Ammon's horn (tissue), 1 donor: ENCODE measurements at places on chromosomes 2 and 18.

DNA sequence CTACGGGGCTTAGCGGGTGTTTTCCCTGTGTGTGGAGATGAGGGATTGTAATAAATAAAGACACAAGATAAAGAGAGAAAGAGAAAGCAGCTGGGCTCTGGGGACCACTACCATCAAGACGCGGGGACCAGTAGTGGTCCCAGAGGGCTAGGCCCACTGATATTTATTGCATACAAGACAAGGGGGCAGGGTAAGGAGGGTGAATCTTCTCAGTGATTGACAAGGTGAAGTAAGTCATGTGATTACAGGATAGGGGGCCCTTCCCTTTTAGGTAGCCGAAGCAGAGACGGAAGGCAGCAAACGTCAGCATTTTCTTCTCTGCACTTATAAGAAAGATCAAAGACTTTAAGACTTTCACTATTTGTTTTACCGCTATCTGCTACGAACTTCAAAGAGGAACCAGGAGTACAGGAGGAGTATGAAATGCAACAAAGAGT lies 4.5 kb upstream of the GAL3ST2 start:
- no peak for DNase-seq

DNA sequence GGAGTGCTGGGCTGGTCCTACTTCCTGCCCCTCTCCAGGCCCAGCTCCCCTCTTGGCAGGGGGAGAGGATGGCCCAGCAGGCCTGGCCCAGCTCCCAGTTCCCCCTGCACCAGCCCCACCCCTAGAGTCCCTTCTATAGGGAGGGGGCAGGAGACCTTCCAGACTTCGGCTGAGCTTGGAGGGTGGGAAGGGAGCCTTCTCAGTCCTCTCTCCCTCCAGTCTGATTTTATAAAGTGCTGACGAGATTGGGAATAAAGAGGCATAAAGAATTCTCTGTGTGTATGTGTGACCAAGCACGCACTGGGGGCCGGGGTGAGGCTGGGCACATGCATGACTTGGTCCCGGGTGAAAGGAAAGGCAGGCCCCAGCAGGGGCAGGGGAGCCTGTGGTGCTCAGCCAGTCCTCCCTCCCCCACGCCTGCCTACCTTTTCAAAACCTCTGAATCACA lies 5.1 kb downstream of the CHPF start:
- no peak for DNase-seq

GRCh38 chr2:135768863-135769262 lies 27.2 kb downstream of the UBXN4 start:
- no peak for DNase-seq

DNA sequence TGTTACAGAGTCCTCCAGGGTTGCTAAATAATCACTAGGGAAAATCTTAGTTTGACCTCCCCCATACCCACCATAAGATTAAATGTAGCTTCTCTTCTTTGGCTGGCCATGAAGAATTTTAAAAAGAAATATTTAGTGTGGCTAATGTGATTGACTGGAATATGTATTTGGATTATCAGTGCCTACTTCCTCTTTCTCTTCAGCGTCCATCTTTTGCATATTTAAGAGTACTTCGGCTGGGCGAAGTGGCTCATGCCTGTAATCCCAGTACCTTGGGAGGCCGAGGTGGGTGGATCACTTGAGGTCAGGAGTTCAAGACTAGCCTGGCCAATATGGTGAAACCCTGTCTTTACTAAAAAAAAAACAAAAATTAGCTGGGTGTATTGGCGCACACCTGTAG lies 28.8 kb downstream of the ADAM23 start:
- DNase-seq, result no peak

DNA sequence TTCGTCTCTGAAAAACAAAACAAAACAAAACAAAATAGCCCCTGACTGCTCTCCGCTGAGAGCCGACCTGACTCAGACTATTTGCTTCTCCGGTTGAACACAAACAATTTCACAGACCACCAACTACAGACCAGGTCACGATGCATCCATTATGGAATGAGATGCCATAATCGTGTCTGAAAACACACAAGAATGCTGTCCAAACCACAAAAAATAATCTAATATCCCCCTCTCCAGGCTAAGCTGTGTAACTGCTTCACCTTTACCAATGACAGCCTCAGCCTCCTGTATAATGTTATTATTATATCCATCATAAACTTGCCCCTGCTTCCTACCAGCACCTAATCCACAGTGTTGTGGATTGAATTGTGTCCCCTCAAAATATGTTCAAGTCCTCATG lies 114.7 kb downstream of the DNAH6 start:
- DNase-seq, result peak; percentile 7

- no peak for DNase-seq
Observed at GRCh38 chr2:204899983-204900382, 354.7 kb downstream of the PARD3B start.

GRCh38 chr18:34942276-34942675 lies 98.9 kb upstream of the MAPRE2 start:
- DNase-seq, result no peak

DNA sequence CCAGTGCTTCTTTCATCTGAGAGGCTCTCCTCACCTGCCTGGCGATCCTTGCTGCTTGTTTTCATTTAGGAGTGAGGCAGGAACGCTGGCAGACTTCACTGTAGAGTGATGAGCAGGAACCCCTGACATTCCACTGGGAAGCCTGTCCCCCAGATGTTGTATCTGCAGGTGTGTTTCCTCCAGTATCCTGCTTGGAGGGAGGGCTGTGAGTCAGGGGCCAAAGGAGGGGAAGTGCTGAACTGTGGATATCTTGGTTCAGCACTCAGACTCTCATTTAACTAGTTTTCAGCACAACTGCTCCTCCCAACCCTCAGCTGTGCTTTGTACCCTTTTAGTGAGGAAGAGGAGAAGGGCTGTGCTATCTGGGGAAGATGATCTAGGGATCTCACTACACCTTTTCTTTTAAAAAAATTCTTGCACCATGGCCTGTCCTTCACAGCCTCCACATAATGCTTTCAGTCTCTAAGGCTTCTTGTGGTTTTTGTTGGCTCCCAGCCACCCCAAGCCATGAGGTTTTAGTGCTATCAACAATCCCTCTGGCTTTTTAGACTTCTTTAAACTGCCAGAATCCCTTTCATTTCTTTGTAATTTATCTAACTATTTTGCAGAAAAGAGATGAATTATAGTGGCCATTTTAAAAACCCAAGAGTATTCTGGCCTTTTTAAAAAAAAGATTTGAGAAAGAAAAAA lies 11.2 kb downstream of the ANKAR start:
- no peak for DNase-seq

DNA sequence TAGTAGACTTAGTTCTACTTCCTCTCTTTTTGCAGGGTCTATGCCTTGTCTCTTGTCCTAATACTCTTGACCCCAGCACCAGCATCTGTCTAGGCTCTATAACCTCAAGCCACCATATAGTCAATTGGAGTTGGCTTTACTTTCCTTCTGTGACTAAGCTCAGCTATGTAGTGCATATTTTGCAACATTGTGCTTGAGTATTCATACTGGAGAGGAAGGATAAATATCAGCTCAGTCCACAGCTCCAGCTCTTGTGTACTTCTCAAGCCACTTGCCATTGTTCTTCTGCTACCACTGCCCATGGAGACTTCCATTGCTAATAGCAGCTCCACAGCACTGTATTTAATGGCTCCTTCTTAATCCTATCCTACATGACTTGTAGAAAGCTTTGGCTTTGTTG lies 35.5 kb upstream of the CD28 start:
- DNase-seq, result no peak

GRCh38 chr2:142038826-142039225 lies 92.0 kb downstream of the LRP1B start:
- no peak for DNase-seq

DNA sequence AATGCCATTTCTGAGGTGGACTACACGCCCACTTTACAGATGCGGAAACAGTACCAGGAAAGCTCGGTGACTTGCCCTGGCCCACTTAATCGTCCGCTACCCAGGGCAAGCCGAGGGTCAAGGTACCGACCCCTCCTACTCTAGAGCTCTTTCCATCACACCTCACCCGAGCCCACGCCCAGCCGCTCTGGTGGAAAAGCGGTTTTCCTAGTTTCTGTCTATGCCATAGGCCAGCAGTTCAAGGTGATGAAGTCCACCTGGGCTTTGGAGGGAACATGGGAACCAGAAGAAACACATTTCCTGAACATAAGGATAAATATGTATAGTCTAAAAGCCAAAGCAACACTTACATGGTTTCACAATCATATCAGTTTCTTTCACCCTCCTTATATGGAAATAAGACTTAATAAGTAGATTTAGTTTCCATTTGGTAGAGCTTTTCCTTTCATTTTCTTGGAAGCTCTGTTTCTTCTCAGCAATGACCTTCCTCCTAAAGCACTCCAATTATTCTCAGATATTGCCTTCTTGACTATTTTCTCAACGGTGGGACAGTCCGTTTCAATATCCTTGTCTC lies 567 bp downstream of the VWA3B start:
- DNase-seq, result no peak

GRCh38 chr2:159609811-159610549 lies 6.4 kb downstream of the BAZ2B start:
- DNase-seq, result no peak

- DNase-seq, result peak; percentile 47
Observed at GRCh38 chr2:160970052-160970965, 189.9 kb upstream of the TANK start.

DNA sequence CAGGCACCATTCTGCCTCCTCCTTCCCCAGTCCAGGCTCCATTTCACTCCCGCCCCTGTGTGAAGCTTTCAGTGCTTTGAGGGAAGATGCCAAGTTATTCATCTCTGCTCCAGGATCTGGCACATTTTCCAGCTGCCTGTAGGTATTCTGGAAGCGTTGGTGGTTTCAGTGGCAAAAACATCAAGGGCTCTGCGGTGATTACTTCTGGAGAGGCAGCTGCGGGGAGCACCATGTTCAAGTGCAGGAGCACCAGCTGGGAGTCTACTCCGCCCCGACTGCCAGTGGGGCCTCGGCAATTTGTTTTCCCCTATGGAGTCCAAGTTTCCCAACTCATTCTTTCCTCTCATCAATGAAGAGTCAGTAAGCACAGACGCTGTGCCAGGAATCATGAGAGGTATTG lies 211.7 kb downstream of the CLIP4 start:
- no peak for DNase-seq

DNA sequence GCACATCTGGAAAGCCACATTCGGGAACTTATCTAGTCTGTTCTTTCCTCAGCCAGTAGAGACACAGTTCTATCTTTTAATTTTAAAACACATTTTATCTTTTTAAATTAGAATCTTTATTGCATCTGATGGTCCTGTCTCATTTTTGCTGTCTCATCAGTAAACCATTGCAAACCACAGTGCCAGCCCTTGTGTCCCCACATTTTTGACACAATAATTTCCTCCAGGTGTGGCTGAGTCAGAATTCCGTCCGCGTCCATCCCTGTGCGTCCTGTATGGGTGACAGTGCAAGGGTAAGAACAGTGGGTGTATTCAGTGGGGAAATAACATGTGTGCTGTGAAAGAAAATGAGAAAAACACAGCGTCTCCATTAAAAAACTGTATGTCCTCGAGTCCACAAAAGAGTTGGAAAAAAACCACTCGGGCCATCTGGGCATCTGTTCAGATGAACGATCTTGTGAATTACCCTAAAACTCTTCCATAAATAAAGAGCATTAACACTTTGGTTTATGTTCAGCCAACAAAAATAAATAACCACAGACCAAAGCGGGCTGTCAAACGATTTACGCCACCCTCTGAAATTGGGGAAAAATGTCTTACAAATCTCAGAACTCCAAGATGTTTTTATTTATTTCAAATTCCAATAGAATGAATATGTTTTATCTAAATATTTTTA lies 137.3 kb downstream of the ZNF516 start:
- DNase-seq, result no peak

- no peak for DNase-seq
Observed at GRCh38 chr18:37309861-37310260, 255.7 kb downstream of the CELF4 start.

DNA sequence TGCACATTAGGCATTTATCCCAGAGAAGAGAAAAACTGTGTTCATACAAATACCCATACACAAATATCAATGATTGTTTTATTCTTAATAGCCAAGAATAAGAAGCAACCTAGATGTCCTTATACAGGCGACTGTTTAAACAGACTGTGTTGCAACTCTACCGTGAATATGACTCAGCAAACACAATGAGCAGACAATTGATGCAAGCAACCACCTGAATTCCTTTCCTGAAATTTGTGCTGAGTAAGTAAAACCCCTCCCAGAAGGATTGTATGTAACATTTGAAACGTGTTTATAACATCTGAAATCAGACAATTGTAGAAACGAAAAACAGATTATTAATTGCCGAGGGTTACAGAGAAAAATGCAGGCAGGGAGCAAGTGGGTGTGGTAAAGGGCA lies 621.9 kb upstream of the SOX11 start:
- DNase-seq, result no peak

DNA sequence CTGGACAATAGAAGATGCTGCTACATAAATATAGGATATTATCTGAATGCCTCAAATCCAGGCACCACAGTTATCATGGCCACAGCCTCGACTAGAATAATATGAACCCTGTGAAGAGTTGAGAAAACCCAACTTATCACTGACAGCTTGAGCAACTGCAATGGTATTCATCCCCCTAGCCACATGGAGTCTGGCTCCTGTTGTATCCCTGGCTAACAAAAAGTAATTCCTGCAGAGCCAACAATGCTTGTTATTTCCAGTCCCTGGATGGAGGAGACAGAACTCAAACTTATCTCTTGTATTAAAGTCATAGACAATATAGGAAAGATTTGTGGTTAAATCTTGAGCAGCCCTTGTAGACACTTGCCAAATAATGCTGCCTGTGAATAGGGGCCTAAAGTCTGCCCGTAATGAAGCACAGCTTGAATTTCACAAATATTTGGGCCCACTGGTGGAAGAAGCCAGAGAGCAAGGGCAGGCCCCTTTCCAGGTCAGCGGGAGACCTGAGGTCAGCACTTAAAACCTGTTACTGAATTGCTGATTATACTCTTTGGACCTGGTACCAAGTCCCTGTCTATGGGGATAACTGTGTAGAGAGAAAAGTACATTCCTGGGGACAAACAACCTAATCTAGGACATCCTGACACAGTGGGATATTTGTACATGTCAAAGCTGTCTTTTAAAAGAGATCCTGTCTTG lies 28.4 kb upstream of the SUCLG1 start:
- no peak for DNase-seq

GRCh38 chr2:154142480-154142879 lies 270.8 kb downstream of the GALNT13 start:
- DNase-seq, result no peak
